Epithelial cell of proximal tubule (primary cell): ENCODE measurements at places on chromosomes 7 and 10.

DNA sequence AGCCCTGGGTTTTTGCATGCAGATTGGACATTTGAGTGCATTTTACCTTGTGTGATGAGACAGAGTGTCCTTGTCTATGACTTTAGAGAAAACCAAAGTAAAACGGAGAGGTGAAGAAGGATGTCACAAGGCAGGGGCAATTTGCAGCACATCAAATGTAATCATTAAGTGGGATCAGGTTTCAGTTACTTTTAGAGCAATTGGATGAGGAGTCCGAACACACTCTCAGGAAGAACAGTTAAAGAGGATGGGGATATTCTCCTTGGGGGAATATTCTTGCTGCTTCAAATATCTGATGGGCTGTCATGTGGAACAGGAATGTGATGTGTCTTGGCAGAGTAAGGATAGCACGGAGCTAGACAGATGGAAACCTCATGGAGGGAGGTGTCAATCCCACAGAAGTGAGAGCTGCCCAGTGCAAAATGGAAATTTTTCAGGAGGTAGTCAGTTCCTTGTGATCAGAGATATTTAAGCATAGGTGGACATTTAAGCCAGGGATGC, 757 bp downstream of the RAB19 start:
- peak; percentile 79 for DNase-seq

DNA sequence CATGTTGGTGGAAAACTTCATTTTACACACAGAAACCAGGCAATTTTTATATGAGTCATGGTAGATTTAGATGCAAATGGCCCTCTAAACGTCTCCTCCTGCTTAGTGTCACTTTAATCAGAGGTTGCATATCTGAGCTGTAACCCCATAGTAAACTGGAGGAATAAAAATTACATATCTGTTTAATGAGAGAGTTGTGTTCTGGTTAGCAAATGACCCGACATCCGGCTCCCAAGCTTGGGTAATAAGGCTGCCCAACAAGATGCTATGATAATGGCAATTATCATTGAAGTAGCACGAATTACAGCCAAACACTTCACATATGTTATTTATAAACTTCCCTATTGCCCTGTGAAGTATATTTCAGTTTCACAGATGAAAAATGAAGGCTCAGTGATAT, 10.6 kb upstream of the ADAM12 start:
- no peak for DNase-seq

- DNase-seq: no peak
Measured at GRCh38 chr10:30114881-30115625, 55.7 kb upstream of the JCAD start.

DNA sequence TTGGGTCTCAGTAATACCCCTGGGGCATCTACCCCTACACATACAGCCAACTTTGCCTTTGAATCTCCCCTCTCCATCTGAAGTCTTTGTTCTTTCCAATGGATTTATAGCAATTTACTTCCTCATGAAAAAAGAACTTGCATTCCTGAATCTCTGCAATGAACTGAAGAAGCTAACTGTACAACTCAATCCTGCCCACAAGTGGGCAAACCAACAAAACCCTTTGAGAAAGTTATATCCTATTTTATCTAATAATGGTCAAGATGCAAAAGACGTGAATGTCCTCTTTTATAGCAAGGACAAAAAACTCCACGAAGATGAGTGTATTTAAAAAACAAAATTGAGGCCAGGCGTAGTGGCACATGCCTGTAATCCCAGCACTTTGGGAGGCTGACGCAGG, 991.3 kb downstream of the LRMDA start:
- DNase-seq: no peak

GRCh38 chr7:129739427-129739826, 127.9 kb downstream of the NRF1 start:
- DNase-seq: no peak

DNA sequence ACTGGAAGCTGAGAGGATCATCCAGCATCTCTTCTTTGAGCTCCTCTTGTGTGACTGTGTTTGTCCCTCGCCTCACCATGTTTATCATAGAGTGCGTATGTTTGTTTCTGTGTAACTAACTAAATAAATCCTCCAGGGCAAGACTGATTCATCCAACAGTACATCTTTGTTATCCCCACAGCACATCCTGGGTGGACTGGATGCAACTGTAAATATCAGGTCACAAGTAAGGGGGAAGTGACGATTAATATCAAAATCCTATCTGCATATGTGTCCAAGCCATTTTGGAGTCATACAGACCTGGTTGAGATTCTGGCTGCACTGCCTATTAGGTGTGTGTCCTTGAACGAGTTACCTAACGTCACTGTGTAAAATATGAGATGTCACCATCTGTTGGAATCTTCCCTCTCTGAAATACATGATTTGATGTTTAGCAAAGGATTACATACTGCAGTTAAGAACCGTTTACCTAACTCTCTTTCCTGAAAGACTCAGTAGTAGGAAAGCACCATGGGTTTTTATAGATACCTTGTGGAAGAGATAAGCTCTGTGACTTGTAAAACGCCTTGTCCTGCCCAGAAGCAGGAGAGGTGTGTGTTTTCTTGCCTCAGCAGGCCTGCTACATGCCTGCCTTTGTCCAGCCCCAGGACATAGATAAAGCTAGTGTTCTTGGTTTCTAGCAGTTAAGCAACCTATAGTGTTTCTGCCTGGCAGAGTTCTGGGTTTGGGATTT, 25.8 kb downstream of the WBP1L start:
- no peak for DNase-seq

DNA sequence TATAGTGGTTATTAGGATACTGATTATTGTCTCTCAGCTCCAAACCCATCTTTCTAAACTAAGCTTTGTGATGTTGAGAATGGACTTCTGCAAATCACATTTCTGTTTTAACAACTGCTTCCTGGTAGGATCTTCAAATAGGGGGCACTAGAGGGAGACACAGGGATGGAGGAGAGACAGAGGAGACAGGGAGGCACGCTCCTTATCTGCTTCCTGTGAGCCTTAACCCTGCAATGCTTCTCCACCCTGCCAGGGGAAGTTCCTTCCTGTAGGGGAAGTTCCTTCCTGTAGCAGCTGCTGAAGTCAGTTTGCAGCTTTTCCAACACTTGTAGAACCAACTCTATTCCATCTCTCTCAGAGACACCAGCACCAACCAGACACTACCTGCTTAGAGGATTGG, 847.2 kb downstream of the CCSER2 start:
- no peak for DNase-seq

GRCh38 chr10:122588381-122588780, 27.8 kb downstream of the DMBT1 start:
- DNase-seq: no peak

DNA sequence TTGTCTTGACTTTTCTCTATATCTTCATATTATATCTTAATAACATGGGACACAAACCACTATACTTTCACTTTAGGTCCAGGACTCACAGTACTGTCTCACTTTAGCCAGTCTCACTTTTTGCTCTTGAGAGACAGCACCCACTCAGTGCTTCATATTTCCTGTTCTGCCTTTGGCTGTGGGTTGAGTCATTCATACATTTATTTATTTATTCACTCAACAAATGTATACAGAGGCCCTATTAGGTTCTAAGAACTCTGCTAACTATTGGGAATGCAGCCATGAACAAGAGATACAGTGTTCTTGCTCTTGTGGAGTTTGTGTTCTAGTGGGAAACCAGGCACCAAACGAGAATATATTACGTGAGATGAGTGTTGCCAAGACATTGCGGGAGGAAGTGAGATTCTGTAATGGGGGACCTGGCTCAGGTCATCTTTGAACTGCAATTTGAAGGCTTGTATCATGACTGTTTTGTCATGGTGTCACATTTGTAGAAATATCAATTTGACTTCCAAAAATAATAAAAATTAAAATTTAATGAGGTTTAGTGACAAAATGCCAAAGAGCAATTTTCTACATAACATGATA, 190.1 kb downstream of the SDHAF3 start:
- DNase-seq: no peak

DNA sequence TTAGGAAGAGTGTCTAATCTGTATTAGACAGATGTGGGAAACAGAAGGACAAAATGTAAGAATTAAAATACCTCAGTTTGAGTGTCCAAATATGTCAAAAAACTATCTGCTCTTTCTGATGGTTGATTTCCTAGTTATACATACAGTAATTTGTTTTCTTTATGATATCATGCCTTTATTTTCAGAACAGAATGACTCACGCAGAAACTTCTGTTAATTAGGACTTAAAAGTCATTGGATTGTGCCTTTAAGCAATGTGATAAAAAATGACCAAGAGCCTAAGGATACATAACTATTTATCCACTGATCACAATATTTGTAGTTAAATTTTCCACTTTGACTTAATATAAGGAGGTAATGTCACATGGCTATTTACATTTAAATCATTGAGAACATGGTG, 206.7 kb upstream of the PTPRZ1 start:
- no peak for DNase-seq

GRCh38 chr7:156773966-156774365, 119.0 kb downstream of the LMBR1 start:
- DNase-seq: no peak

DNA sequence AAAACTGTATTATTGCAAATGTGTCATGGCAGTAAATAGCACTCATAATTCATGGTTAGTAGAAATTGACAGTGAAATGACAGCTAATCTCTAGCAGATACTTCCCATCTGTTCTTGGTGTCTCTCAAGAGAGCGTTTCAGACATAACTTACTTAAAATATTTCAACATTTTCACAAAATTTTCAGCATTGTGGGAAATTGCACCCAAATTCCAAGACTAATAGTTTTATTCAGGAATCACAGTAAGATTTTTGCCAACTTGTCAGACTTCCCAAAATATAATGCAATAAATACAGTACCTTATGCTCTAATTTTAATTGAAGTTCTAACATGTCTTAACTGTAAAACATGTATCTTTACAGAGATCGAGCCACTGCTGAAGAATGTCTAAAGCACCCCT, 41.2 kb downstream of the STK17A start:
- DNase-seq: no peak

DNA sequence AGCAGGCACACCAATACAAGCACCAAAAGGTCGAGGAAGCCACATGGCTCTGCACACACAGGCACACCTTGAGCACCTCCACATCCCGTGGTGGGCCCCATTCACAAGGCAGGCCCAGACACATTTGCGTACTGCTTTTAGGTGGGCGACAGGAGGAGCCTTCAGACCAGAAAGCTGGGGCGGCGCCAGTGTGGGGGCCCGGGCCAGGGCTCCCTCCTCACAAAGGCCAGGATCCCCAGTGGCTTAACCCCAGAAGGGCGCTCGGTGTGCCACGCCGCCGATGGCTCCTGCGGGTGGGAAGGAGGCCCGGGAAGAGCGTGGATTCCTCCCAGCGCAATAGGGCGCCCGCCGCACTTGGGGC, 2.8 kb upstream of the SMARCD3 start:
- DNase-seq: no peak

DNA sequence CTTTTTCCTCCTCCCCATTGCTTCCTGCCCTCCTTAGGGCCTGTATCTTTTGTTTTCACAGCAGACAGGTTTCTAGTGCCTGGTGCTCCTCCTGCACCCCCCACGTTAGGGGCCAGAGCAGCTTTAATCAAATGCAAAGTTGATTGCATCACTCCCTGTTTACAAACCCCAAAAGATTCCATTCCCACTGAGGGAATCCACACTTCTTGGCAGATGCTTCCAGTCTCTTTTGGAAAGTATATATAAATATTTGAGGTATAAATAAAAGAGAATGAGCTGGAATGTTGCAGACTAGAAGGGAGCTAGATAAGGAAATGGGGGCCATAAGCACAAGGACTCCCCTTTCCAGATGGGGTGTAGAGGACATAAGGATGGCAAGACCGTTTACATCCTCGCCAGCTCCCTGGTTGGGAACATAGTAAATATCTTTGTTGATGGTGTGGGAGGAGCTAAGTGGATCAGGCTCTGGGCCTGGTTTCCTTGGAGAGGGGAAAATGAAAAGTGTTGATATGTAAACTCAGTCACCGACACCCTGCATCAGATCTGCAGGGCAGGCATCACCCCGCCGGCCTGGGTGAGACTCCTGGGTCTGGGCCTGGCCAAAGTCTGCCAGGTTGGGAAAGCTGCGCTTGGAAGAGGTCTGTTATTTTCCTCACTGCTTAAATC, 6.2 kb downstream of the RARRES2 start:
- DNase-seq: no peak

GRCh38 chr10:98256692-98257091, 11.3 kb downstream of the LOXL4 start:
- DNase-seq: no peak

- no peak for DNase-seq
Measured at GRCh38 chr7:99669782-99670181, 10.0 kb downstream of the CYP3A5 start.

- no peak for DNase-seq
Measured at GRCh38 chr7:11300241-11300640, 326.6 kb downstream of the PHF14 start.

GRCh38 chr7:47697543-47697942, 115.6 kb upstream of the TNS3 start:
- no peak for DNase-seq

DNA sequence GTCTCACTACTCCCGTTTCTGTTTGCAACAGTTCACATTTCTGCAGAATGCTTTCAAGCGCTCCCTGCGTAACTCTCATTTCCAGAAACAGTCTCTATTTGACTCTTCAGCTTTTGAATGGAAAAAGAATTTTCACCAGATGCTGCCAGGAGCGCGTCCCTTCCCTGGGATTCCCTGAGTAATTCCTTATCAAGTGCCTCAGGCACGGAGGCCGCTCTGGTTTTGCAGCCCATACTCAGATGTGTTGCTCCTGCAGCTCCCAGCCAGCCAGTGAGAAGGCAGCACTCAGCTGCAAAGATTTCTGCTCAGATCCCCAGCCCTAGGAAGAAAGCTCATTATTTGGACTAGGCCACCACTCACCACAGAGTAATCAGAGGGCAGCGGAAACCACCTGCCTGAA, 161.1 kb upstream of the CHST15 start:
- no peak for DNase-seq

DNA sequence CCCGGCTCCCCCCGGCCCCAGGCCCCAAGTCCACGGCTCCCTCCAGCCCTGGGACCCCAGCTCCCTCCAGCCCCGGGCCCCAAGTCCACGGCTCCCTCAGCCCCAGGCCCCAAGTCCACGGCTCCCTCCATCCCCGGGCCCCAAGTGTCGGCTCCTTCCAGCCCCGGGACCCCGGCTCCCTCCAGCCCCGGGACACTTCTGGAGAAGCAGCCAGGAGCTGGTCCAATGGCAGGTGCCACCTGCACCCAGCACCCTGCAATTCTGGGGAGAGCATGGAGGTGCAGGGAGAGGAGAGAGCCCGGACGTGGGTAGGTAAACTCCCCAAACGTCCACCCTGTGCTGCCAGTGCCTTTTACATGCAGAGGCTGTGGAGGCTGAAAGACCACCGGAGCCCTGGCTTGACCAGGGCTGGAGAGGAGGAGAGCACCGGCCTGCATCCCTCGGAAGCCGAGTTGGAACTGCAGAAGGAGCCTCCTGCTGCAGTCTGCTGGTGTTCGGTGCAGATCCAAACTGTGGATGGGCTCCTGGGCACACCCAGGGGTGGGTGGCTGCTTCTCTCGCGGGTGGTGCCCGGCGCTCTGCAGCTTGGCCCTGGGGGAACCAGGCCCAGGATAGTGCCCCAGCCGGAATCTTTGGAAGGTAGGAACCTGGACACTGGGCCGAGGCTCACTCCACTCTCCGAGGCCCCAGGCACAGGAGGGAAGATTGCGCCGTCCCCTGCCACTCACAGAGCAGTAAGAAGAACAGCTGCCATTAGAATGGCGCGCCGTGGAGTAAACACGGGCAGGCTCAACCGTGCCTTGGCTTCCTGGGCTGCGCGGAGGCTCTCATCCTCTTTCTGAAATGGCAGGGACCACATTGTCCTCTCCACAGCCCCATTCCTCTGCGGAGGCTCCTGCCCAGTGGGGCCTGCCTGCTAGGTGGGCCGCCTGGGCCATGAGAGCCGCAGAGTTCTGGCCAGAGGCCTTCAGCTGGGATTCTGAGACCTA, 14.7 kb downstream of the SHH start:
- DNase-seq: no peak
